ENCODE measurements at places on chromosomes 6 and 20.
A peak's percentile ranks its signal among the peaks of the same experiment; 100 is the strongest.

- DNase-seq: no peak
Measured at GRCh38 chr6:132209351-132209750, 191.9 kb downstream of the MOXD1 start.

- DNase-seq: no peak
Measured at GRCh38 chr20:62133864-62134263, 9.3 kb downstream of the PSMA7 start.

DNA sequence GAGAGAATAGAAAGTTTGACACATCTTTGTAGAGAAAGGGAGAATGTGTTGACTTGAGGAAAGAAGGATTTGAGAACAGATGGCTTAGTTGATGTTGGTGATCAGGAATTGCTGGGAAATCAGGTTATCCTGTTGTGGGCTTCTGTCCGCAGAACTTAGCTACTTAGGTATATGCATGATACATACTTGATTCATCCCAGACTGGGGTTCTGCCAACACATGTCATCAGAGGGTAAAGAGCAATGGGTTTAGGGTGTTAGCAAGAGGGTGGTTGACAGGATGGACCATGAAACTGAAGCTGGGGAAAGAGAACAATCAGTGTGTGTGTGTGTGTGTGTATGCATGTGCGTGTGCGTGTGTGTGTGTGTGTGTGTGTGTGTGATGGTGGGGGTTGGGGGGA lies 50.6 kb upstream of the NELFCD start:
- no peak for DNase-seq

DNA sequence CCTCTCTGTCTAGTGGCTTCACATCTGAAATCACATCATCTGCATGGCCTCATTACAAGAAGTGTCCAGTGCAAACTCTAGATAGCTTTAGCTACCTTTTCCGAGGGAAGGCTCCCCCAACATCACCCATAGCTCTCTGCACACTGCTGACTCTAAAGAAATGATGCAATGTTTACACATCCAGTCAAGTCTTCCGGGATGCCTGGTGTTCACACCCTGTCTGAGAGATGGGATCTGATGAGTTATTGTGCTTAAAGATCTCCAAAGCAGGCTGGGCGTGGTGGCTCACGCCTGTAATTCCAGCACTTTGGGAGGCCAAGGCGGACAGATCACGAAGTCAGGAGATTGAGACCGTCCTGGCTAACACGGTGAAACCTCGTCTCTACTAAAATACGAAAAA lies 404.6 kb upstream of the IRAK1BP1 start:
- no peak for DNase-seq

- DNase-seq: peak; percentile 63
Measured at GRCh38 chr20:18103497-18103896, 34.2 kb upstream of the KAT14 start.

GRCh38 chr6:347232-347631 lies 44.3 kb upstream of the IRF4 start:
- DNase-seq: no peak

GRCh38 chr6:13708736-13709135 lies 2.9 kb downstream of the RANBP9 start:
- DNase-seq: no peak

GRCh38 chr6:13924146-13924948 lies 405 bp upstream of the RNF182 start:
- DNase-seq: peak; percentile 90

- DNase-seq: no peak
Measured at GRCh38 chr6:118580585-118581419, 32.7 kb downstream of the PLN start.

DNA sequence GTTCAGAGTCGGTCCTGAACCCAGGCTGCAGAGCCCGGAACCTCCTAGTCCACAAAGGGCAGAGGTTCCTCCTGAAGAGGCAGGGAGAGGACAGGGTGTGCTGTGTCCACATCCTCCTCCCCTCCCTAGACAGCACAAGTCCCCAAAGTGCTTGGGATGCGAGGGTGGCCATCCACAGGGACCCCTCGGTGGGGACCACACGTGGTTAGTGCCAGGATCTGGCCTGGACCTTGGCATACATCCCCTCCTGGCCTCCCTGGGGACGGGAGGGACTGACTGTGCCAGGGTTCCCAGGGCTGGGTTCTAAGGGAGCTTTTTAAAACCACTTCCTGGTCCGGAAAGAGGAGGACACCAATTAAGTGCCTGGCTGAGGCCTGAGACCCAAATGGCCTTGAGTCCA lies 63.2 kb downstream of the CTCFL start:
- no peak for DNase-seq

- no peak for DNase-seq
Measured at GRCh38 chr6:149095842-149096241, 221.7 kb upstream of the TAB2 start.

DNA sequence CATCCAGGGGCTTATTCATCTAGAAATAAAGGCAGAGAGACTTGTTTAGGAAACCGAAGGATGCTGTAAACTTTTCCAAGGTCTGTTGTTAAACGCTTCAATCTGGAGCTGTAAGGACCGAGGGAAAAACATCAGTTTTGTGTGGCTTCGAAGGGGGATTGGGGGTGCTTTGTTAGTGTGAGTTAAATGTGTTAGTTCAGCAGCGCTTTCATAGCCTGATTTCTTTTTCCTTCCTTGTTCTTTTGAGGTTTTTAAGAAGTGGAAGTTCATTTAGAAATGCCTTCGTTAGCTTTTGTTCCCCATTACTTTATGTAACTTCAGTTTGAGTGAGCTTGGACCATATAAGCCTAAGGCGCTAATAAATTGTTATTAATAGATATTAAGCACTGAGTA lies 1.5 kb downstream of the ANKS1A start:
- no peak for DNase-seq

GRCh38 chr6:83536034-83536646 lies 23.8 kb downstream of the PRSS35 start:
- no peak for DNase-seq

DNA sequence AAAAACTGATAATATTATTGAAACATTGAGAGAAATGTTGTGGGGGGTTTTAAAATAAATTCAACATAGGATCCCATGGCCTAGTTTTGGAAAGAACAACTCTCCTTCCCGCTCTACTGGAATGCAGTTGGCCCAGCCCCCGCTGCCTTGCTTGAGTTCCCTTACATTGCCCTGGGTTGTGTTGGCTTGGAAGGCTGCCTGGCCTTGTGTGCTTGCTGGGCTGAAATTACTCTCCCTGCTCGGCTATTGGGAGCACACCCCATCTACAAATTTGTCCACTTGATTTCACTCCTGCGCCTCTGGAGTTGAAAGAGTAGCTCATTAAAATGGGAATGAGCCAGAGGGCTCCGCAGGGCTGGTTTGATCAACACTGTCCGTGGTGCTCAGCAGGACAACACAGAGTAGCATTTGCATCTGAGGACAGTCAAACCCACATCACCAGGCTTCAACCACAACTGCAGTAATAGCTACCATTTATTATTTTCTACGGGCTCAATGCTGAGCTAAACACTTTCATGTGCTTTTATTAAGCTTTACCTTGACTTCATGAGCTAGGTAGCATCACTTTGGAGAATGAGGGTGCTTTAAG lies 35.2 kb downstream of the DOK5 start:
- DNase-seq: no peak

- no peak for DNase-seq
Measured at GRCh38 chr6:35686873-35687555, 1.7 kb downstream of the FKBP5 start.

DNA sequence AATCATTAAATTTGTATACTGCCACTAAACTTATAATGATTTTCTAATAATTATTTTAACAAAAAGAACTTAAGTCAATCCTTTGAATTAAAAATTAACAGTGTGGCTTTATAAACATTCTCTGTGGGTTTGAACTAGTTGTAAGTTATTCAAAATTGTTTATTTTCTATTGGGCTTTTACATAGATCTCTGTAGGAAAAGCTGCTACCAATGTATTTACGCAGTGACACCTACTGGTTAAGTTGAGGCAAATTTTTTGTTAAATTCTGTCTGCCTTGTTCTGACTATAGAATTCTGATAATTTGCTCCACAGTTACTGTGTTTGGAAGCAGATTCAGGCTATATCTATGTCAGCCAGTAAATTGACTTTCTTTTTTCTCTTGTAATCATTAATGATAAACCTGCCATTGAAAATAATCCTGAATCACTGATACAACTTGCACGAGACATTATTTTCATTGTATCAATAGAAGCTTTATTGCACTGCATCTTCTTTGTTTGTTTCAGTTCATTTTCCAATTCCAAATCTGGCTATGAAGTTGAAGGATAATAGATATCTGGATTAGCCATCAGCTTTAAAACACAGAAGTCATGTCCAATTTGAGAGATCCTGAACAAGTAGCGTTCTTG lies 66.0 kb upstream of the UTRN start:
- DNase-seq: no peak

DNA sequence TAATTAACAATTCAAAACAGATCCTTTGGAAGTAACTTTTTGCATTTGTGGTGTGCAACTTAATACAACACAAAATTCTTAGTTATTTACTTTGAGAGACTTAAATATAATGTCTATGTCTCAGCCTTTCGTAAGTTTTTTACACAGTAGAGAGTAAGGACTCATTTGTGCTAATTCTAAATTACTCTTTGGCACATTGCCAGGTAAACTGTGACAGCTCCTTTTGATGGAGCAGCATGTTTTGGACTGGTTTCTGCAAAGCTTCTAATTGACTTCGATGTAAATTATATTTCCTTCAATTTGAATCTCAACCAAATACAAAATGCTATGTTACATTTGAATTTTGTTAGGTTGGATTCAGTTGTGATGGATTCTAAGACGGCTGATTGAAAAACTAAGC lies 450.7 kb upstream of the OPRM1 start:
- no peak for DNase-seq

GRCh38 chr6:43990627-43991619 lies 136.3 kb downstream of the MRPL14 start:
- no peak for DNase-seq

DNA sequence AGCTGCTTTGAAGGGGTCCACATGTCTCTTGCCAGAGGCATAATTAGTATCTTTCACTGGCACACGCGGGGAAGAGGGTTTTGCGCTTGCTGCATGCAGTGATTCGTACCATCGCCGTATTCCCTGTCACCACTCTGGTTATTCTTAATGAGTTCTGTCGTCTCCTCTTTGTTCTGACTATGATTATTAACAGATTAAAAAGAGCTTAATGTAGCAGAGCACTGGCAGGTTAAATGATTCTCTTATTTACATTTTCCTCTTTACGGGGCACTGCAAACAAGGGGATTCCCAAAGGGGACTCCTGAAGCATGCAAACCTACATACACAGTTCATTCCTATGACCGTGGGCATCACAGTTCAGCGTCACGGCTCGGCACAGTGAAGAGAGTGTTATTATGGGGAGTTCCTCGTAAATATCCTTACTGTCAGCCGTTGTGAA lies 204.8 kb downstream of the DTNBP1 start:
- DNase-seq: no peak

- DNase-seq: peak; percentile 90
Measured at GRCh38 chr6:85678602-85679444, 36.1 kb upstream of the SYNCRIP start.

- DNase-seq: no peak
Measured at GRCh38 chr6:126145351-126145750, 159.0 kb downstream of the TRMT11 start.

- DNase-seq: no peak
Measured at GRCh38 chr6:137044366-137045221, at the start of gene IL20RA. Gene IL20RA, minus strand, starts transcription at chr6:137044965. Its CDS starts 237 bp downstream, at chr6:137044728.

DNA sequence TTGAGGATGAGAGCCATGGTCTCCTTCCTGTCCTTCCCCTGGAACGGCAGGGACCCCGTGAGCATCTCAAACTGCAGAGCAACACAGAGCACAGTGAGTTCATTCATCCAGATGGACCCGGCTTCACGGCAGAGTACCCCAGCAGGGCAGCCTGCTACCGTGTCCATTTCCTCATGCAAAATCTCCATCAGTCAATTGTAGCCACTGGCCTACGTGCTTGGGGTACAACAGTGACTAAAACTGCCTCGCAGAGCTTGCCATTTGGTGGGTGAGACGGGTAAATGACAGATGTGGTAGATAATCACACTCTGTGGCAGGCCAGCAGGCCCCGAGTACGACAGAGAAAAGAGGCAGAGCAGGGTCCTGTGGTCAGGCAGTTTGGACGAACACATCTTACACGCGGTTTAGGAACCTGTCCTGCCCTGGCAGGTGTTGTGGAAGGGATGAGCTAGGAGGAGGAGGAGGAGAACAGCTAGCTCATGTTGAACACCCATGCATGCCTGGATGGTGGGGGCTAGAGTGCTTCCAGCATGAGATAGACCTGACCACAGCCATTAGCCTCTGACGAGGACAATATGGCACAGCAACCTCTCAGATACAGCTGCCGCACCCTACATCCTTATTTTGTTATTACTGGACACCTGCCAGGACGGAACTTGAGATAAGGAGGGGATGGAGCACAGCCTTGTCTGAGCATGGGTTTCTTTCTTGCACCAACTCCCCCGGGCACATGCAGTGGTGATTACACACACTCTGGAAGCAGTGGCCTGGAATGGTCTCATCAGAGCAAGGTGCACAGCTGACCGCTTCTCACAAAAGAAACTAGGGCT lies 95.6 kb downstream of the RAMACL start:
- no peak for DNase-seq

DNA sequence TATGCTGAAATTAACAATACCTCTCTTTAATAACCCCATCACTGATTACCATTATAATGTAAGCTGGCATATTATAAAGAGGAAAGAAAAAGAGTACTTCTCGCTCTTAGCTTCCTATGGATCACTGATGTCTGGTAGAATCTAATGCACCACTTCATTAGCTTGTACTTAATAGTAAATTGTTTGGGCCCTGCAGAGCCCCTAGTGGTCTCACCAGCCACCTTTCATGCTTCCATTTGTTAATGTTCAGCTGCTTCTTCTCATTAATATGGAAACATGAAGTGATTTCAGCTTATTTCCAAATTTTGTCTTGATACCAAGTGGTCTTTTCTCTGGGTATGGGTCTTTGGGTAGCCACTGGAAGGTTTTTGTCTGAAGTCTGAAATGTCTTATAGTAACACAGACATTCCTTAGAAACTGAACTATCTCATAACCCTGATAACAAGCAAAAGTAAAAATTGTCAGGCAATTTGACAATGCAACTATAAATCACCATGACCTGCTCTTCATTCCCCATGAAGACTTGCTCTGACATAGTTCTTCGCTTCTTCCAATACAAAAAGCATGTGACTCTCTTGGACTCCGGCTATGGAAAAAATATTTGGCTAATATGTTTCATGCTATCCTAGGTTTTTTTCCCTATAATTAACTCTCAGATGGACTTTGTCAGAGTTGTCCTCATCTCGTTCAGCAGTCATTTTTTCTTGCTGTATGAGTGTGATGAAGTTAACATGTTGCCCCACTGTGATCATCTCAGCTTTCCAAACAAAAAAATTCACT lies 395.8 kb upstream of the MARCKS start:
- no peak for DNase-seq

- no peak for DNase-seq
Measured at GRCh38 chr6:150719831-150720230, 120.1 kb downstream of the PLEKHG1 start.

- DNase-seq: no peak
Measured at GRCh38 chr6:4347877-4348276, 212.5 kb upstream of the ECI2 start.

DNA sequence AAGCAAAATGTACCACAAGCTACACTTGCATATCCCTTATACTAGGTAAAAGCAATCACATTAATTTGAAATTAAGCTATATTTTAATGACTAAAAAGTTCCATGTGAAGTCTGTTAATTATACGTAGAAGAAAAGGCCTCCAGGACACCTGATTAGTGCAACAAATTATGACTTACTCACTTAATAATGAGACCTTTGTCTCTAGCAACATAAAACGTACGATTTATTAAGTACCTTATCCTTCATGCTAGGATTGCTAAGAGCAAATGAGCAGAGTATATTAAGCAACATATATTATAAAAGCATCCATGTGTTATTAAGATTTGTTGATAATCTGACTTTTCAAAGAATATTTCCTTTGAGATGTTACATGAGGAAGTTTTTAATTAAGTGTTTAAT lies 2.5 kb downstream of the BMP5 start:
- no peak for DNase-seq

Measured in NCI-H1417 treated with DMSO at 0.1 percent for 48 hours (cell line).